ENCODE measurements at places on chromosomes 5 and 9.
A peak's percentile ranks its signal among the peaks of the same experiment; 100 is the strongest.

- no peak for DNase-seq
Measured at GRCh38 chr9:114619191-114619761, 8.2 kb downstream of the TMEM268 start.

DNA sequence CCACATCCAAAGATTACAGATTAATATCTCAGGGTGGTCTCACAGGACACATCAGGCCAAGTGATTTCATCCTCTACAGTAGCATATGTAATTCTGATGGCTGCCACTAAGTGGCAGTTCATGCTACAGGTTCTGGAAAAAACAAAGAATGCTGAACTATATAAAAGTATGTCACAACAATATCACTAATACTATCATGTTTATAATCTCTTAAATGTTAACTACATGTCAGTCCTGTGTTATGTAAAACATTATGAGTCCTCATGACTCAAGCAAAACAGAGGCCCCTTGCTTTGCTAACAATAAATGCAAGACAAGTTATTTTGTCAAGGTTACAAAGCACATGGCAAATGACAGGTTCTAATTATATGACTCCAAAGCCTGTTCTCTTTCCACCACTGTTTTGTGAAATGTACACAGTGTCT is 233.2 kb downstream of the FBXL17 start:
- DNase-seq, result no peak

DNA sequence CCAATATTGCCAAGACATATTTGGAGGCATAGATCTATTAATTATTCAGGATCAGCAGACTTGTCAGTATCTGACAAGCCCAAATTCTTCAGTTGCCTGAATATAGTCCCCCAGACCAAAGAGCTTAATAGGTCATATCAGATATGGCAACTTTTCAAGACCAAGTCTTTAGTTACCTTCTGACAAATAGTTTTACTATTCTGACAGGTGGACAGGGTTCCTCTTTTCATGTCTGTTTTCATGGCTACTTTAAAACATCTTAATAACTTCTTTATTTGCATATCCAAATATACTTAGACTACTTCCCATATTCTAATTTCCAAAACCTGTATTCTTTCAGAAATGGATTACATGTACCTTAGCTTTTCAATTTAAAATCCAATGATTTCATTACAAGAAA is 65.4 kb downstream of the AUH start:
- DNase-seq, result no peak

- DNase-seq, result no peak
Measured at GRCh38 chr5:179243333-179243732, 101.9 kb downstream of the ADAMTS2 start.

- DNase-seq, result no peak
Measured at GRCh38 chr5:156363861-156364260, 36.9 kb downstream of the SGCD start.

DNA sequence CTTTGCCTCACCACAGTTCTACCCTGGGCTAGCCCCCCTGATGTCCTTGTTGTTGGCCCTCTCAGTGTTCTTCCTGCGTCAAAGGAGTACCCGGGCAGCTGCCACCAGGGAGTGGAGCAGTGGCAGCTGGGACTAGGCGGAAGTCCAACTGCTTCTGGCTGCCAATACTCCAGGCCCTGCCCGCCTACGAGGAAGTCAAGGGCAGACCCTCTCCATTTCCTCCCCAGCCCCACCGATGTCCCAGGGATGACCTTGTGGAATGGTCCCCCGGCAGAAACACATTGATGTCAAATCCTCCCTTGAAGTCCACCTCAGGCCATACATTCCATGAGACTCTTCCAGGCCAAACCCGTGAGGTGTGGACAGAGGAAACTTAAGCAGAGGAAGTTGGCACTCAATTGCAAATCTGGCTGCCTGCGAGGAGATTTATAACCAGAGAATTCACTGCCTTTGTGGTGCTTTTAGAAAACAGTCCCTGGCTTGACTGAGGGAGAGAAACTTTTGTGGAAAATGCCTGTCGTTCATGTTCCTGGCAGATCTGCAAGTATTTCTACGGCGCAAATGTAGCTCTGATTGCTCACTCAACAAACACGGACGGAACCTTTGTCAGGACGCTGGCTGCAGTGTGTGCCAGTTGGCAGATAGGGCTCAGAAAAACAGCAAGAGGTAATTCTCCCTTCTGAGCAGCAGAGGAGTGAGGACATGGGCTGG is 339.7 kb downstream of the RAB3C start:
- no peak for DNase-seq

DNA sequence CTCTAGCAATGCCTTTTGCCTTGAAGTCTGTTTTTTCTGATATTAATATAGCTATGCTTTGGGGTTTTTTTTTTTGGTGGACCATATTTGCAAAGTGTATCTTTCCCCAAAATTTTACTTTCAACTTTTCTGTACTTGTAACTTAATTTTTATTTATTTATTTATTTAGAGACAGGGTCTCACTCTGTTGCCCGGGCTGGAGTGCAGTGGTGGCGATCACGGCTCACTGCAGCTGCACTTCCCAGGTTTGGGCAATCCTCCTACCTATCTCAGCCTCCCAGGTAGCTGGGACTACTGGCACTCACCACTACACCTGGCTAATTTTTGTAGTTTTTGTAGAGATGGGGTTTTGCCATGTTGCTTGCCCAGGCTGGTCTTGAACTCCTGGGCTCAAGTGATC is 20.8 kb downstream of the PRRT1B start:
- no peak for DNase-seq

DNA sequence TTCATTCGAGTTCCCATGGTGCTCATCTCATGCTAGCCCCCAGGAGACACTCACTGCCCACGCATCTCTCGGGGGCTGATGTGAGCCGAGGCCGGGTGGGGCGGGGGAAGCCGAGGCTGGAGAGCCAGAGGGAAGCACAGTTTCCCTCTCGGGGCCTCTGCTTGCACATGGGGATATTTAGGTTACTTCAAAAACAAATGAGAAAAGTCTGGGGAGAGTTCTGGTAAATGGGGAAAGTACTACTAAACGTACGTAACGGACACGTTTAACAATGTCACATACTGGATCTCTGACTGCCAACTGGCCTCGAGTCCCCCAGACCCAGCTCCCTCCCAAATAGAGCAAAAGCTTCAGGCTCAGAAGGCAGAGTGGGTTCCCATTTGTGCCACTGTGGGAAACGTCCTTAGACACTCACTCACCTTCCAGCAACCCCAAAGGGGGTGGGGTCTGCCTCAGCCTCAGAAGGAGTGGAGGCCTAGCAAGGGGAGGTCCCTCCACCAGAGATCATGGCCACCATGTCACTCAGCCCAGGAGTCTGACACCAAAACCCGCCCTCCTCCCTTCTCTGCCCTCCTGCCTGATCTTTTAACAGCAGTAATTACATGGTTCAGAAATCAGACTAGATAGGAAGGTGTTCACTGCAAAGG is 33.8 kb upstream of the NTNG2 start:
- no peak for DNase-seq

- DNase-seq, result no peak
Measured at GRCh38 chr9:94128580-94128979, 44.3 kb downstream of the PTPDC1 start.

DNA sequence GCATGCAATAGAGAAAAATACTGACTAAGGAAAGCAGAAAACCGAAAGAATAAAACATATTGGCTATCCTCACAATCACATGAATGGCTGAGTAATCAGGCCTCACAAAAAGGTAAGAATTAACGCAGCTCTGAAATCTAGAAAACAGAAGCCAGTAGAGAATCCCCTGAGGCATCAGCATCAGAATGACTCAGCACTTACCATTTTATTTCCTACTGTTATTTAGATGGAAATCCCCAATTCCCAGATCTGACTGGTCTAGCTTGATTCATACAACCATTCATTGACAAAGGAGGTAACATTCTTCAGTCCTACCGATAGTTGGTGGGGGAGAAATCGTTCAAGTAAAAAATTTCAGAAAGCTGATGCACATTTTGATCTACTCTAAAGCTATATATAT is 1408.4 kb upstream of the WWC1 start:
- DNase-seq, result no peak

DNA sequence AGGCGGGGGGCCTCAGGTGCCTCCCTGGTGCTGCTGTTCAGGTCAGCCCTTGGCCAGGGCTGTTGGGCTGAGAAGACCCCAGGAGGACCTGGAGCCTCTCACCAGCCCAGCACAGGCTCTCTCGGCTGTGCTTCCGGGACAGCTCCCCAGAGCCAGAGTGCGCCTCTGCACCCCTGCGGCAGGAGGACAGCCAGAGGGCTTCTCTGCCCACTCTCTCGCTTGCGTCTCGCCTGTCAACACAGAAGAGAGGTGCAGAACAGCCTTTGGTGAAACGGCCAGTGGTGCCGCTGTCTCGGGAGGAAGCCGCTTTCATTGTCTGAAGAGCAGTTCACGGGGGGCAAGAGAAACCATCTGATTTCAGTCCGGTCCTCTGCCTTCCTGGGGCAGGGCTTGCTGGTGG is 3.8 kb upstream of the NACC2 start:
- no peak for DNase-seq

GRCh38 chr5:179679014-179679674 is 1.7 kb downstream of the CBY3 start:
- DNase-seq, result peak; percentile 63

- DNase-seq, result no peak
Measured at GRCh38 chr5:58255970-58256369, 203.9 kb downstream of the PLK2 start.

DNA sequence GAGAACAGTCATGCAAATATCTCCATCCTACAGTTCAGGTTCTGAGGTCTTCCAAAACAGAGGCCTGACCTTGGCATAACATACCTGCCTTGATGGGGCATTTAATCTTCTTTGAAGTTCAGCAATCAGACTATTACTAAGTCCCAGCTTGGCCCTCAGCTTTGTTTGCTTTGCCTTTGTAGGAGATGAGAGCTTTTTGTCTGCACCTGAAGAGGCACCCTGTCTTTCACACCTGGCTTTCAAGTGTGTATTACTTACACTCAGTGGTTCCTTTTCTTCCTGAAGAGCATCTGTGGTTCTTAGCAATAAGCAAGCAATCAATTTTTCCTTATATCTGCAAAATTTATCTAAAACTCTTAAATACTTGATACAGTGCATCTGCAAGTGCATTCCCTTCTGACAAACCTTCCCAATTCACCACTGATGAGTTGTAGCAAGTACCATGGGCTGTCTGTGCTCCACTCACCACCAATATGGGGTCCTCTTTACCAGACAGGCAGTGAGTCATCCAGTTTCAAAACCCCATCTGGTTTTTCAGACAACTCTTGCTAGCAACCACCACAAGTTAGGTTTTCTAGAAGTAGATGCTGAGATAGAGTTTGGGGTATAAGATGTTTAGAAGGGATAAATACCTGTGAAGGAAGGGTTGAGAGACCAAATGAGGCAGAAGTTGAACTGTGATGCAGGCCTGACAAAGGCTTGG is 100.2 kb downstream of the HINT1 start:
- DNase-seq, result no peak

DNA sequence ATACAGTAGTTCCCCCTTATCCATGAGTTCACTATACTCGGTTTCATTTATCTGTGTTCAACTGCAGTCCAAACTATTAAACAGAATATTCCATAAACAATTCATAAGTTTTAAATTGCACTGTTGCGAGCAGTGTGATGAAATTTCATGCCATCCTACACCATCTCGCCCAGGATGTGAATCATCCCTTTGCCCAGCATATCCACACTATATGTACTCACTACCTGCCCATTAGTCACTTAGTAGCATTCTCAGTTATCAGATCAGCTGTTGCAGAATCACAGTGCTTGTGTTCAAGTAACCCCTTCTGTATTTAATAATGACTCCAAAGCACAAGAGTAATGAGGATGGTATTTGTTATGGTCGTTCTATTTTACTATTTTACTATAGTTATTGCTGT is 51.5 kb downstream of the SHOC1 start:
- DNase-seq, result peak; percentile 39

DNA sequence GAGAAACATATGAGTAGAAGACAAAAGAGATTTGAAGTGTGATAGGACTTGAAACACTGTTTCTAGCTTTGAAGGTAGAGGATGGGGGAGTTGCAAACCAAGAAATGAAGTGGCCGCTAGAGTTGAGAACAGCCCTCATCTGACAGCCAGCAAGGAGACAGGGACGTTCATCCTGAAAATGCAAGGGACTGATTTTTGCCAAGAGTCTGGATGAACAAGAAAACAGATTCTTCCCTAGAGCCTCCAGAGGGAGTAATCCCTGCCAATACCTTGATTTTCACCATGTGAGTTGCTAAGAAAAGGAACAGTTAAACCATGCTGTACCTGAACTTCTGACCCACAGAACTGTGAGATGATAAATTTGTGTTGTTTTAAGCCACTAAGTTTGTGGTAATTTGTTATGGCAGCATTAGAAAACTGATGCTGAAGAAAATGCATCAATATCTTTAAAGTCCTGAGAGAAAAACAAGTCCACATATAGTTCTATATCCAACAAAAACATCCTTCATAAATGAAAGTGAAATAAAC is 154.0 kb upstream of the ADAMTSL1 start:
- DNase-seq, result no peak

- DNase-seq, result peak; percentile 73
Measured at GRCh38 chr9:137241490-137242268, 592 bp downstream of the TUBB4B start.

DNA sequence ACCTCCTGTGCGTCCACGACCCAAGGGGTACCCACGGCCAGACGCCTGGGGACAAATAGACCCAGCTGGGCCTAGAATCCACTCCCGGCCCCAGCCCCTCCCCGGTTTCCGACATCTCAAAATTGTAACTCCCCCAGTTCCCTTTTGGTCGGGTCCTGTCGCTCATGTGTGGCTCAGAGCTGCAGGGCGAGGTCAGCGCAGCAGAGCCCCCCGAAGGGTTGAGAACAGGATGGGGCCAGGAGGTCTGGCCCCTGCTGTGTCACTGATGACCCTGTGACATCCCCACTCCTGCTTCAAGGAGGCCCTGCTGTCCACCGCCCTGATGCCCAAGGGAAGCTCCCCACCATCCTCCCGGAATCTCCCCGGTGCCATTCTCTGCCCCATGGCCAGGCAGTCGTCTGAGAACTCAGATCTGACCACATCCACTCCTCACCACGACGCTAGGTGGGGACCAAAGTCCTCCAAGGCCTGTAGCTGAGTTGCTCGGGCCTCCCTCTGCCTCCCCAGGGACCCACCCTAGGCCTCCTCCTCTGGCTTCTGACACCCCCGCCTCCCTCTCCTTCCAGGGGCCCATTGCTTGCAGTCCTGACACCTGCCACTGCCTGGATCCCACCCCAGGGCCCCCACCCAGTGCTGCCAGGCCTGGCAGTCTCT is 3.9 kb downstream of the SLC9A3 start:
- no peak for DNase-seq

DNA sequence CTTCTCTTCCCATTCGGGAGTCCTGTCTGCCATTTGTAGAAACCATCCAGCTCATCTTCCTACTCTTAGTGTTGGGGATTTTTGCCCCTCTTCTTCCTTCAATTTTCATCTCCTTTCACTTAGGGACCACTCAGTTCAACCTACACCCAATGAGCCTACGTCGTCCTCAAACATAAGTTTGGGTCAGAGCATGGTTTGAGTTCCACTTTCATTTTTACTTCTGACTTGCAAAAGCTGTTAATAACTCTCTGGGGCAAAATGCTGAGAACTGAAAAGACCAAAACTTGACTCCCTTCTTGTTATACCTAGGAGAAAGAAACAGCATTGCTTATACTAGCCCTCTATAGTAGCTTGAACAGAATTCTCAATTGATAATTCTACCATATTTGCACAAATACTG is 381.5 kb upstream of the MPDZ start:
- DNase-seq, result no peak

All from stimulated activated CD4-positive, alpha-beta T cell treated with anti-CD3 and anti-CD28 coated beads, Interleukin-4, amount 100 ng/mL, for 24 hours (primary cell).